ENCODE measurements at places on chromosomes 11 and 22.

- no peak for DNase-seq
Observed at GRCh38 chr11:17986711-17987220, 26.1 kb downstream of the SERGEF start.

DNA sequence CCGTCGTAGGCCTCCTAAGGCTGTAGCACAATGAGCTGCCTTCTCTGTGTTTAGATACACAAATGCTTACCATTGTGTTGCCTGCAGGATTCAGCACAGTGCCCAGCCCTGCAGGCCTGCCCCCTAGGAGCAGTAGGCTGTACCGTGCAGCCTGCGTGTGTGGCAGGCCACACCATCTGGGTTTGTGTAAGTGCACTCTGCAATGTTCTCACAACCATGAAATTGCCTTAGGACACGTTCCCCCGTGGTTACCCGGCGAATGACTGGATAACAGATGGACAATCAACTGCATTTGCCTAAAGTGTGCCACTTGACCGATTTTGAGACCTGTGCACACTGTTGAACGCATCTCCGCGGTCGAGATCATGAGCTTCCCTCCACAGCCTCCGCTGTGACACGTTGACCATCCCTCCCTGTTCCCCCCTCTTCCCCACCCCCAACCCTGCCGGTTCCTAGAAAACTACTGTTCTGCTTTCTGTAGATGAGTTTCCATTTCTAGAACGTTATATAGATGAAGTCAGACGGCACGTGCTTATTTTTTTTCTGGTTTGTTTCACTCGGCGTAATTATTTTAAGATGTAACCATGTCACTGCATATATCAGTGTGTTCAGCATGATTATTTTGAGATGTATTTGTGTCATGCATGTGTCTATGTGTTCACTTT is 22.2 kb upstream of the CTSD start:
- no peak for DNase-seq

GRCh38 chr11:118789501-118790356 is 1.2 kb downstream of the DDX6 start:
- no peak for DNase-seq

DNA sequence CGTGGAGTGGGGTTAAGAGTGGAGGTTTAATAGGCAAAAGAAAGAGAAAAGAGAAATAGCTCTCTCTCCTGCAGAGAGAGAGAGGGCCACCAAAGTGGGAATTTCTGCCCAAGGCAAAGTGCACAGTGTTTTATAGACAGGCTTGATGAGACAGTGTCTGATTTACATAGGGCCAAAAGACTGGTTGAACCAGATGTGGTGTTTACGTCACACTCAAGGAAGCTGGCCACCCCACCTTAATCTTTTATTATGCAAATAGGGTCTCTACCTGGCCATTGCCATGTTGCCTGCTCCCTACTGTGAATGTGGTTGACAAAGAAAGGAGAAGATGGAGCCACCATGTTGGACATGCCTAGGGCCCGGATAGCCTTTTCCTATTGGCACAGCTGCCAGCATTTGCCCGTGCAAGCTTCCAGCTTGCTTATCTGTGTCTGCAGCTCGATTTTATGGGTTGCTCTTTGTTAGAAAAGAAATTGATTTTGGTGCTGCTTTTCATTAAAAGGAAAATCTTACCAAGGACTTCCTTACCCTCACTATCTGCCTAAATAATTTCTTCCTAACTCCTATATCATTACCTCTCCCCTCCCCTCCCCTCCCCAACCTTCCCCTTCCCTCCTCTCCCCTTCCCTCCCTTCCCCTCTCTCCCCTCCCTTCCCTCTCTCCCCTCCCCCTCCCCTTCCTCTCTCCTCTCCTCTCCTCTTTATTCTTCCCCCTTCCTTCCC is 436.0 kb downstream of the NELL1 start:
- DNase-seq, result no peak

- no peak for DNase-seq
Observed at GRCh38 chr22:21947040-21948014, 5.3 kb downstream of the PPM1F start.

GRCh38 chr11:12556788-12557384 is 117.3 kb upstream of the TEAD1 start:
- DNase-seq, result no peak

DNA sequence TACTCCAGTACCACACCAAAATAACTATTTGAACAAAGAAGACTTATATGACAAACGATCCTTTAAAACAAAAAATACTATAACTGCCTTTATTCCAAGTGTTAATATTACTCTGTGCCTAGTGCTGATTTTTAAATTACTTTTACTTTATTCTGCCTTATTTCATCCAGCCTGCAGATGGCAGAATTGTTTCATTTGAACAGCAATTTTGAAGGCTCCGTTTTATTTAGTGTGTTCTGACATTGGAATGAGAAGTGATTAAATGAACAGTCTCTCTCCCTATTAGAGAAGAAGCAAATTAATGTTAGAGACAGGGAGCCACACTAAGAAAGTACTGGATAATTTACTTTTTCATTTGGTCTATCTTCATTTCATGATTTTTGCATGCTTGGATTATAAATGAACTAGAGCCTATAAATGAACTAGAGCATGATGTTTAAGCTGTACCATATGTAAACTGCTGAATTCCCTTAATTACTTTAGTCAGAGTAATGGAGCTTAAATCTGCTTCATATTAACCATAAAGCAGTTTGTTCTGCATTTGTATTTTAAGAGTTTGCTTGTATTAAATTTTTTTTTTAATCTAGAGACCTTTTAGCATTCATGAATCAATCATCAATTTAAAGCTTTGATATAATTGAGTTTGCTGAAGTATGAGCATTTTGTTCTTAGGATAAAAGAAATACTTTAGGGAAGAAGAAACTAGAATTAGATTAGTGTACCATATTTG is 9.8 kb downstream of the PDHX start:
- no peak for DNase-seq

DNA sequence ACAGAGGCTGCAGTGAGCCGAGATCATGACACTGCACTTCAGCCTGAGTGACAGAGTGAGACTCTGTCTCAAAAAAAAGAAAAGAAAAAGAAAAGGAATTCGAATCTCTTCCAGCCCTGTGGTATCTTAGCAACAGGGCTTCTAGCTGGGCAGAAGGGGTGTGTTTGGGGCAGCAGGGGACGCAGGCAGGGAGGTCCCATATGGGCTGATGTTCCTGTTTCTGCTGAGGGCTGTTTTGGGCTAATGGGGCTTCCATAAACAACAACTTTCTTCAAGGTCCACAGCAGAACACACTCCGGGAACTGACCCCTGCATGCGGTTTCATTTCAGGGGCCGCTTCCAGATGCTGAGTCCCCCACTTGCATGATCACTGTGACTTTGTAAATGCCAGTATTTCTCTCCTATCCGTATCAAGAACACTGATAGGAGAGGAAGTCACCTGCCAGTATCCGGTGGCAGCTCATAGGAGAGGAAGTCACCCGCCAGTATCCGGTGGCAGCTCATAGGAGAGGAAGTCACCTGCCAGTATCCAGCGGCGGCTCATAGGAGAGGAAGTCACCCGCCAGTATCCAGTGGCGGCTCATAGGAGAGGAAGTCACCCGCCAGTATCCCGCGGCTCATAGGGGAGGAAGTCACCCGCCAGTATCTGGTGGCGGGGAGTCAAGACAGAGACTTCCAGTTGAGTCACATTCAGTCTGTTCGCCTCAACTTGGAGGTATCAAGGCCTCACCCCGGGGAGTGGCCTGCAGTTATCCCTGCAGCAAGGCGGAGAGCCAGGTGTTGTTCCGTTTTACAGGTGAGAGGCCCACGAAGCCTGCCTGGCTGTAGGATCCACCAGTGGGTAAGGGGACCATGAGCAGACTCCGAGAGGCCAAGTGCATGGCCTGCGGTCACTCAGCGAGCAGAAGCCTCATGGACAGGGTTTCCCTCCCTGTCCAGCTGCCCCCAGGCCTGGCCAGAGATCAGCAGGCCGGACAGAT is 8.3 kb upstream of the FGF19 start:
- no peak for DNase-seq

DNA sequence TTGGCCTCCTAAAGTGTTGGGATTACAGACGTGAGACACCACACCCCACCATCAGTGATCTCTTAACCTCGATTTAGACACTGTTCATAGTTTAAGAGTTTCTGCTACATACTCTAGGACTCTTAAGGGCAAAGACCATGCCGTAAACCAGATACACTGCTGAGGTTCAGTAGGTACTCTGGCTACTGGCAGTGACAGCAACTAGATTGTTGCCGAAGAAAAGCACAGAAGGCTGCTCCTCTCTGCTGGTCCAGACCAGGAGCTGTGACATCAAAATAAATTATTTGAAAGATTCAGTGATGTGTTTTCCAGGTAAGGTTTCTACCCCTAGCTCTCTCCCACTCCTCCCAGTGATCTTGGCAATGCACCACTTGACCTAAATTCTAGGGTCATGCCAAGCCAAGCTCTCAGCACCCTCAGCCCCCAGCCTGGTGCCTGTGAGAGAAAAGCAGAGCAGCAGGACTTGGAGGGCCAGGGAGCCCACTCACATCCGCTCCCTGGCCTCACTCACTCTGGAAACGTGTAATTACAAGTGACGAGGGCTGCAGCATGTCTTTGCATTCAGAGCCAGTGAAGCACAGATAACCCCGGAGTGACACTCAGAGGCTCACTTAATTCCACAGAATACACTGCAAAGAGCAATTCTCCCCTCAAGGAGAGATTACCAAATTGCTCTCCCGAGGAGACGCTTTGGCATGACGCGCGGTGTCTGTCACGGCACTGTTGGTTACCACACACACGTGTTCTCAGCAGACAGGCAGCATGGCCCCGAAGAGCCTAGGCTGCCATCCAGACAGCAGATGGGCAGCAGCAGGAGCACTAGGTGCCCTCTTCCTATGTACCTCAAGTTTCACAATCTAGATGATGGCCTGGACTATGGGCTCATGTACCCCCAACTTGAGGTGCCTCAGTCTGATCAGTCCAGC is 96.9 kb upstream of the PITPNB start:
- DNase-seq, result no peak

- DNase-seq, result no peak
Observed at GRCh38 chr22:29114392-29114791, 41.6 kb downstream of the KREMEN1 start.
